ENCODE measurements at places on chromosomes 16 and 17.

GRCh38 chr17:43216762-43217613 is 5.3 kb downstream of the TMEM106A start:
- no peak for DNase-seq

DNA sequence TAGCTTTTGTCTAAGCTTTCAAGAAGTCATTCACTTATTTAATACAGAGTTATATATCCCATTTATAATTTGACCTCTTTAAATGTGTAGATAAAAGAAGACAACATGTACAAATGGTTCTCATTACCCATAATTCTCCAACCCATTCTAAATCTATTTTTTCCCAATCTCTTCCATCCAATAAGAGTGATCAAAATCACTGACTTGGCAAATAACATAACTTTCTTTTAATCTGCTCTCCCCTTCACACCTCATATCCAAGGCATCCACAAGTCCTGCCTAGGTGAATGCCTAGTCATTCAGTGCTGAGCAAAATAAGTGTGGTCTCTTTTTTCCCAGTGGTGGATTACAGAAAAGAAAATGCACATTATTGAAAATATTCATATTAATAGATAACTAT is 1231.1 kb downstream of the CDH11 start:
- no peak for DNase-seq

- DNase-seq: peak; percentile 67
Measured at GRCh38 chr17:74368341-74369081, 1.2 kb downstream of the GPR142 start.

DNA sequence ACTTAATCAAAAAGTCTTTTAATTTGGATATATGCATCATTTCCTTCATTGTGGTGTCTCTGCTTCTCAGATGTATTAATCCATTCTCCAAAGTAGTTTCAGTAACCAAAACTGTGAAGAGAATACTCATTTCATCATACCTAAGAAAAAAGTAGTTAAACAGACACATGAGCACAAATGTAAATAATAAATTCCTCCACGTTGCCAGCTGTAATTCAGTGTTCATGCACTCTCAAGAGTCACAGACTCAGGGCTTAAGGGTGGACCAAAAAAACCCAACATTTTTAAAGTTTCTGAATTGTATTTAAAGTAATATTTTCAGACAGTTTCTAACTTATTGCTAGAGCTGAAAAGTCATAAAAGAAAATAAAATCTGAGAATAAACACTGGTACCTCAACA is 19.0 kb downstream of the POLG2 start:
- DNase-seq: no peak

DNA sequence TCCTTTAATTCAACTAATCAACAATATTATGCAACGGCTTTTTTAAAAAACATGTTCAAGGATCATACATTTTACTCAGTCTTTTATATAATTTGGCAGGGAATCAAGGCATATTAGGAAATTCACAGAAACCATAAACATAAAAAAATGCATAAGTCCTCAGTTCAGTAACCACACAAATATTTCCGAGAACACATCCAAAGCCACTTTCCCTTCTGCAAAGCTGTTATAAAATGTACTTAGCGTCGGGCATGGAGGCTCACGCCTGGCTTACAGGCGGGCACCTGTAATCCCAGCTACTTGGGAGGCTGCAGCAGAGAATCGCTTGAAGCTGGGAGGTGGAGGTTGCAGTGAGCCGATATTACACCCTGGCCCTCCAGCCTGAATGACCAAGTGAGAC is 9.7 kb upstream of the ZC3H7A start:
- no peak for DNase-seq

DNA sequence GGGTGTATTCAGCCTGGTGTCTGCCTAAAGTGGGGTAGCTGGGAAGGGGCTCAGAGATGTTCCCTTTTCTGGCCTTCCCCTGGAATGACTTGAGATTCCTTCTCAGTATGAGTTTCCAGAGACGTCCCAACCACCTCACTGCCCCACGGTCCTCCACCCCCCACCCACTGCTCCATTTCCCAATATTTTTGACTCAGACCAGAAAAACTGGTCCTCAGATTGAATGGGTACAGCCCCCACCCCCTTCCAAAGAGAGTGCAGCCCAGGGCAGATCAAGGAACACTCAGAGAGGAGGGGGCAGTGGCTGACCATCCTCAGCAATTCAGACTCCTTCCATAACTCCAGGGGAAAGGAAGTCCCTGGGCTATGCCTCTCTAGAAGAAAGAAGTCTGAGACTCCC is 3.2 kb downstream of the ACLY start:
- DNase-seq: no peak

Data from activated CD4-positive, alpha-beta T cell treated with anti-CD3 and anti-CD28 coated beads for 4 hours (primary cell).